ENCODE measurements at places on chromosomes 1 and 21. TPM values are rescaled to one million over a fixed set of nuclear protein-coding genes. Genes with fewer than 3 reads are reported as not detected.
A peak's percentile ranks its signal among the peaks of the same experiment; 100 is the strongest.

DVL1 gene
- total RNA-seq, result 35.5 TPM

CAPN9 gene
- total RNA-seq, result not detected

OXCT2 gene
- total RNA-seq, result 1.5 TPM

AADACL4 gene
- not detected for total RNA-seq

GPR153 gene
- 0.25 TPM for total RNA-seq

SPOCD1 gene
- total RNA-seq, result 0.79 TPM

- no peak overlapping the region for H3K27ac ChIP-seq
- H3K36me3 ChIP-seq, result no peaks in the 10 kb centered on the region
- H3K4me3 ChIP-seq, result no peak overlapping the region
- H3K27me3 ChIP-seq, result peaks cover 26% of the 10 kb centered on the region
Observed at GRCh38 chr1:115423776-115424175, 85.7 kb upstream of the NGF start.

GRCh38 chr1:208275083-208275482 lies 30.9 kb upstream of the PLXNA2 start:
- H3K4me1 ChIP-seq, result no peaks in the 10 kb centered on the region
- peaks cover 21% of the 10 kb centered on the region for H3K27me3 ChIP-seq
- DNase-seq, result no peak
- H3K27ac ChIP-seq, result no peak overlapping the region
- no peak overlapping the region for H3K4me3 ChIP-seq
- no peaks in the 10 kb centered on the region for H3K36me3 ChIP-seq

- H3K4me3 ChIP-seq, result no peak overlapping the region
- no peak overlapping the region for H3K27ac ChIP-seq
- no peak for DNase-seq
- no peaks in the 10 kb centered on the region for H3K27me3 ChIP-seq
- no peaks in the 10 kb centered on the region for H3K36me3 ChIP-seq
- H3K4me1 ChIP-seq, result no peaks in the 10 kb centered on the region
Observed at GRCh38 chr1:216379441-216379840, 43.8 kb downstream of the USH2A start.

GRCh38 chr1:61757950-61758349 lies 15.7 kb downstream of the PATJ start:
- no peak for DNase-seq
- peaks cover 2% of the 10 kb centered on the region for H3K36me3 ChIP-seq
- H3K4me1 ChIP-seq, result peaks cover 17% of the 10 kb centered on the region
- no peak overlapping the region for H3K4me3 ChIP-seq
- H3K27me3 ChIP-seq, result no peaks in the 10 kb centered on the region
- H3K27ac ChIP-seq, result peak overlapping the region; percentile 25

GRCh38 chr1:208446271-208446691 lies 202.1 kb upstream of the PLXNA2 start:
- peaks cover 11% of the 10 kb centered on the region for H3K27me3 ChIP-seq
- H3K36me3 ChIP-seq, result no peaks in the 10 kb centered on the region
- no peak for DNase-seq

- H3K27ac ChIP-seq, result peak overlapping the region; percentile 33
- H3K4me3 ChIP-seq, result no peak overlapping the region
- H3K4me1 ChIP-seq, result peaks cover 3% of the 10 kb centered on the region
- no peaks in the 10 kb centered on the region for H3K27me3 ChIP-seq
Observed at GRCh38 chr1:48228156-48228555, 5.6 kb downstream of the SLC5A9 start.

DNA sequence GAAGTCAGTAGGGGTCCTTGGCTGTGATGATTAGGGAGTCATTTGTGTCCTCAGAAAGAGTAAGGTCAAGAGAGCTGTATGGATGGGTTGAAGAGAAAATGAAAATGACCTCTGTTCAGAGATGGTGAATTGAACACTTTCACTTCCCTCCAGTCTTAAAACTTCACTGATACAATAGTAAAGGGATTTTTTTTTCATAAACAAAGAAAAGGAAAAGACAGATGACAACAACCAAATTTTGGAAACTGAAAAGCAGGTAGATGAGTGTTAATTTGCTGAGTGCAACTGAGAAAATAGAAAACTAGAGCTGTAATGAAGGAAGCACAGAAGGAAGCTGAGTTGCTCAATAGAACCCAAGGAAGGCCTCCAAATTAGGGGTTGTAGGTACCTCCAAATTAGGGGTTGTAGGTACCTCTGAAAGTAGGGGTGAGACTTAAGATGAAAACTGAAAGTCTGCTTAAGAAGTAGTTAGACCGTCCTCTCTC lies 14.8 kb upstream of the S1PR1 start:
- DNase-seq, result no peak
- peaks cover 4% of the 10 kb centered on the region for H3K36me3 ChIP-seq
- H3K27me3 ChIP-seq, result no peaks in the 10 kb centered on the region
- peak overlapping the region; percentile 81 for H3K27ac ChIP-seq
- H3K4me1 ChIP-seq, result peaks cover 30% of the 10 kb centered on the region

- peak; percentile 80 for DNase-seq
- H3K36me3 ChIP-seq, result peaks cover 32% of the 10 kb centered on the region
- H3K27me3 ChIP-seq, result no peaks in the 10 kb centered on the region
- peak overlapping the region; percentile 99 for H3K27ac ChIP-seq
Observed at GRCh38 chr1:110672001-110672752, 2.6 kb downstream of the KCNA3 start.

- peaks cover 6% of the 10 kb centered on the region for H3K27me3 ChIP-seq
- no peaks in the 10 kb centered on the region for H3K4me1 ChIP-seq
- no peak overlapping the region for H3K27ac ChIP-seq
- H3K36me3 ChIP-seq, result no peaks in the 10 kb centered on the region
Observed at GRCh38 chr1:184424157-184424556, 37.3 kb downstream of the C1orf21 start.

DNA sequence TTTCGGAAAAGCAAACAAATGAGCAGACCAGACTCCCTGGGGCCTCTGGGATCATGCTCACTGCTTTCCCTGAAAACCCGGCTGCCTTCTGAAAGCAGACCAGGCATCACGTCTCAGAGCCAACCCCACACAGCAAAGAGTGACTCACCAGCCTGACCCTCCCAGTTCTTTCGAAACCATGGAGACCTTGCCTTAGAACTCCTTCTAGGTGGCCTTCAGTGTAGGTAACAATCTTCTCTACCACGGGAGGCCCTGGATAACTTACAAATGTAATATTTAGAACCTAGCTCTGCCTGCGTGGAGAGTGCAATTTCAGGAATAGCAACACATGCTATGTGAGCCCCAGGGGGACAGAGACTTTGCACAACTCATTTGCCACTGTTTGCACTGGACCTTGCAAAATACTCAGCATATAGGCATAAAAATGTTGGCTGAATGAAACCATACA lies 105.2 kb downstream of the SUSD4 start:
- H3K27me3 ChIP-seq, result no peaks in the 10 kb centered on the region
- H3K27ac ChIP-seq, result no peak overlapping the region
- H3K4me3 ChIP-seq, result no peak overlapping the region
- no peaks in the 10 kb centered on the region for H3K4me1 ChIP-seq

GRCh38 chr1:182677397-182678098 lies 6.8 kb downstream of the RGS8 start:
- H3K4me1 ChIP-seq, result no peaks in the 10 kb centered on the region
- no peak overlapping the region for H3K27ac ChIP-seq

DNA sequence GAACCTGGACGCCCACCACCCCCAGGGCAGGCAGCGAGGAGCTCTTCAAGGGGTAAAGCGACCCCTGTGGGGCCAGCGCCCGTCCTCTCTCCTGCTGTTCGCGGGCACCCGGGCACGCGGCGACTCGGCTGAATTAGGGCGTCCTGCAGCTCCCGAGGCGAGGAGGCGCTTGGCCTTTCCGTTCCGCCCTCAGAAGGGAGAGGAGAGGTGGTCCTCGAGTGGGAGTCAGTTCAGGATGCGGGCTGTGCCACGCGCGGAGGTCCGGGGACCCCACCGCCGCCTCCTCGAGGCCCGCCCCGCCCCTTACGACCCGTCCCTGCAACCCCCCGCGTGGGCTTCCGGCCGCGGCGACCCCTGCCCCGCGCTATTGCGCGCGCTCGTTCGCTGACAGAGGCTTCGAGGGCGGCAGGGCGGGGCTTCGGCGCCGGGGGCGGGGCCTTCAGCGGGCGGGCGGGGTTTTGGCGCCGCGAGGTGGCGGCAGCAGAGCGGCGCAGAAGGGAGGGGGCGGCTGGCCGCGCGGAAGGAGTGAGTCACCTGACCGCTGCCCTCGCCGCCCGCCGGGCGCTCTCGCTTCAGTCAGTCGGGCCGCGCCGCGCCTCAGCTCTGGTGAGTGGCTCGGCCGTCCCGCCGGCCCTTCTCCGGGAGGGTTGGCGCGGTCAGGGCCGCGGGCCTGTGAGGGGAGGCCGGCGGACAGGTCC lies at the start of gene BACH1:
Gene BACH1, plus strand, starts transcription at position 575 of the 698 bp plus-strand sequence. CDS start 22,359 bp downstream, outside the sequence.
- DNase-seq, result peak; percentile 95
- peak within 1 kb of the TSS; percentile 96 for H3K27ac ChIP-seq
- H3K27me3 ChIP-seq, result no peaks in the 10 kb centered on the region
- H3K4me3 ChIP-seq, result peak within 1 kb of the TSS; percentile 87
- peaks cover 21% of the 10 kb centered on the region for H3K36me3 ChIP-seq
- peaks cover 62% of the 10 kb centered on the region for H3K4me1 ChIP-seq

DNA sequence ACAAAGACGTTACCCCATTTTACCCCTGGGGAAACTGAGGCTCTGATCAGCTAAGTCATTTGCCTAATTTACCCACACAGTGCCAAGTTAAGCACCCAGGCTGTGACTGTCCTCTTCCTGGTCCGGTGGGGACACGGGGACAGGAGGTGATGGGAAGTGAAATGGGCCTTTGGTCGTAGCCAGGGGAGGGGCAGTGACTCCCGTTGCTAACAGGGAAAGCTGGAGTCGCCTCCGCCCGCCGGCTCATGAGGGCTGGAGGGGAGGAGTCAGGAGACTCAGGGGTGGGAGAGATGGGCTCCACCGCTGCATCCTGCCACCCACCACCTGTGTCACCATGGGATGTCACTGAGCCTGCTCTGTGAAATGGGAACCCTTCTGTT lies 139.3 kb downstream of the PGBD5 start:
- H3K4me3 ChIP-seq, result no peak overlapping the region
- H3K36me3 ChIP-seq, result no peaks in the 10 kb centered on the region
- H3K27me3 ChIP-seq, result peaks cover 4% of the 10 kb centered on the region
- no peak overlapping the region for H3K27ac ChIP-seq

DNA sequence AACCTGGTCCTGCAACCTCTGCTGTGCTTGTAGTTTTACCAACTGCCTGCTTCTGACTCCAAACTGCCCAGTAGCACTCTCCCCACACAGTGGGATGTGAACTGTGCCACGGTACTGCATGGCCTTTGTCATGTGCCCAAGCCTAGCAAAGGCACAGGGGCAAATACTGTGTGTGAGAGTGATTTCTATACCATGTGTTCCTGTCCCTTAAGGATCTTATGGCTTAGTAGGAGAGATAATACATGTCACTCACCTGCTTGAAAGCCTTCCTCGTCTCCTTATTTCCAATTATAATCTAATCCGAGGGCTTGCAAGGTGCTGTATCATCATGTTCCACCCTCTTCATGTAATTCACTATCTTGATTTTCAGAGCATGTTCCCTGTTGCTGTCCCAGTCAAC lies 51.3 kb downstream of the UBE4B start:
- H3K4me1 ChIP-seq, result no peaks in the 10 kb centered on the region
- no peaks in the 10 kb centered on the region for H3K27me3 ChIP-seq
- DNase-seq, result no peak
- H3K27ac ChIP-seq, result no peak overlapping the region

DNA sequence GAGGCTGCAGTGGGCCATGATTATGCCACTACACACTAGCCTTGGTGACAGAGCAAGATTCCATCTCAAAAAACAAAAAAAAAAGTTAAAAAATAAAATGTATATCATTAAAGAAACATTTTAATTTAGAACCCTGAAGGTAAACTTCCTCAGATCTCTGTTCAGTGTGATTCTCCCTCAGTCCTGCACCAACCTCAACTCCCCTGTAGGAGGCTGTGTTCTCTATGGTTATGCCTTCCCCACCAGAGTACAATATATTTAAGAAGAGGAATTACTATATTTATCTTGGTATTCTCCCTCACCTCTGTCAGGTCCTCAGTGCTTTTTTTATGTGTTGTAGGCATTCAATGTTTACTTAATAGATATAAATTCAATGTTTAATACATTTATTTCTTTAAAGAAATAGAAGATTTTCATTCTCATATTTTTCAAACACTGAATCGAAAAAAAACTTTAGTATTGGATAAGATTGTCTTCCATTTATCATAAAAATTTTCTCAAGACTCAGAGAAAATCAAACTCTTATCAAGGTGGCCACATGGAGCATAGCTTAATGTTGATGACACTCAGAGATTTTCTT lies 4.8 kb upstream of the LRRC8B start:
- no peak overlapping the region for H3K4me3 ChIP-seq
- no peaks in the 10 kb centered on the region for H3K27me3 ChIP-seq
- no peak overlapping the region for H3K27ac ChIP-seq
- peak; percentile 62 for DNase-seq

- H3K27me3 ChIP-seq, result peaks cover 8% of the 10 kb centered on the region
- no peak for DNase-seq
Observed at GRCh38 chr1:147919896-147920295, 8.3 kb upstream of the GPR89B start.

DNA sequence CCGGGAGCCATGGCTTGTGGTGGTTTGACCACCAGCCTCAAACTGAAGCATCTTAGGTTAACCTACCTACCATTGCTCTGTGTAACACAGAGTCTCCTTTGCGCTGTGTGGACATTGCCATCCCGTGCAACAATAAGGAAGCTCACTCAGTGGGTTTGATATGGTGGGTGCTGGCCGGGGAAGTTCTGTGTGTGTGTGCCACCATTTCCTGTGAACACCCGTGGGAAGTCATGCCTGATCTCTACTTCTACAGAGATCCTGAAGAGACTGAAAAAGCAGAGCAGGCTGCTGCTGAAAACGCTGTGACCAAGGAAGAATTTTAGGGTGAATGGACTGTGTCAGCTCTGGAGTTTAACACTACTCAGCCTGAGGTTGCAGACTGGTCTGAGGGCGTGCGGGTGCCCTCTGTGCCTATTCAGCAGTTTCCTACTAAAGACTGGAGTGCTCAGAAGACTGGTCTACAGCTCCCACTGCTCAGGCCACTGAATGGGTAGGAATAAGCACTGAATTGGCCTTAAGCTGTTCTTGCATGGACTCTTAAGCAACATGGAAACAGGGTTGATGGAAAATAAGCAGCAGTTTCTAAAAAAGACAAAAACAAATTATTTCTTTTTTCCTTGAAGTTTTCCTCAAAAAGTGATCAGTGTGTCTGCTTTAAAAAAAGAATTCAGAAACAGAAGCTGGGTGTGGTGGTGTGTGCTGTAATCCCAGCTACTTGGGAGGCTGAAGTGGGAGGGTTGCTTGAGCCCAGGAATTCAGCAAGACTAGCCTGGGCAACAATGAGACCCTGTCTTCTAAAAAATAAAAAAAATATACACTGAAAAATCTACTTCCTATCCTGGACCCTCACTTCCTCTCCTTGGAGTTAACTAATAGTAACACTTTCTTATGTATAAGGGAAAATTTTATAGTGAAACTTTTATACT lies 14.6 kb downstream of the CEP350 start:
- H3K27ac ChIP-seq, result no peak overlapping the region
- H3K4me3 ChIP-seq, result no peak overlapping the region
- DNase-seq, result no peak
- peaks cover 51% of the 10 kb centered on the region for H3K4me1 ChIP-seq

GRCh38 chr1:71583756-71584155 lies 502.9 kb upstream of the ZRANB2 start:
- no peak overlapping the region for H3K4me3 ChIP-seq
- no peak overlapping the region for H3K27ac ChIP-seq
- H3K36me3 ChIP-seq, result no peaks in the 10 kb centered on the region
- H3K4me1 ChIP-seq, result no peaks in the 10 kb centered on the region
- no peaks in the 10 kb centered on the region for H3K27me3 ChIP-seq
- DNase-seq, result no peak

Data from activated CD4-positive, alpha-beta T cell treated with anti-CD3 and anti-CD28 coated beads for 36 hours (primary cell).